NCI-H2171 (cell line): ENCODE measurements at places on chromosomes 5 and 9.
A peak's percentile ranks its signal among the peaks of the same experiment; 100 is the strongest.

- no peak for DNase-seq
These were observed 71.7 kb upstream of the FCN1 start for GRCh38 chr9:134989206-134990065.

DNA sequence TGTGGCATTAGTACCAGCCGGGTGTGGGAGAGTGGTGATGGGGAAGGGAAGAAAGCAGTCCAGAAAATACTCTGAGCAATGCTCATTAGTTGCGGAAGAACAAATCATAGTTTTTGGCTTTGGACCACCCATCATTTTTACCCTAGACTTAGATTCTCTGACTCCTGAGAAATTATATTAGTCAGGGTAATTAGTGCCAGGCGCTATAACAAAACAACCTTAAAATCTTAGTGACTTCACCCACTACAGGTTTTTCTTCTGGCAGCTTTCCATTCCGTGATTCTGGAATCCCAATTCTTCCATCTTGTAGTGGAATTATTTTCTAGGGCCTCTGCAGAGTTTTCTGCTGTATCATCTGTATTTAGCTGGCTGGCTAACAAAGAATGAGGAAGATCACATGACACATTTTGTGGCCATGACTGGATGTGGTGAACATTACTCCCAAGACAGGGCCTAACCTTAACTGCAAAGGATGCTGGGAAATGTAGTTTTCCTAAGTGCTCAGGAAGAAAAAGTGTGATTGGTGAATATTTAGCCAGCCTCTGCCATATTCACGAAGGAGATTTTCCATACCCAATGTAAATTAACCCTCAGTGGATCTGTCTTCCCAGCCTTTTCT lies 373.0 kb upstream of the MEF2C start:
- no peak for DNase-seq

GRCh38 chr5:173872957-173873305 lies 15.2 kb upstream of the CPEB4 start:
- DNase-seq: no peak

DNA sequence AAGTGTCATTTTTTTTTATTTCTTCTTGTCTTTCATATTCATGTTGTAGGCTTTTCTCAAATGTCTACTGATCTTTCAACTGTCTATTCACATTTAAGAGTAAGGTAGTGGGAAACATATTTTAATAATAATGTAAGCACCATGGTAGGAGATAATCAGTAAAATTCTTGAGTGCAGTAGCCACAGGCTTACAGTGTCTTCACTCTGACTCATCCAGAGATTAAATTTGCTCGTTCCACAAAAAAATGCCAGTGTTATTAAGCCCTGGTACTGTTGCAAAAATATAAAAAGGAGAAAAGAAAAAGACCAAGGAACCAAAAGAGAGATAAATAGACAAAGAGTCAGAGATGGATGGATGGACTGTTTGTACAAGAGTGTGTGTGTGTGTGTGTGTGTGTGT lies 43.0 kb downstream of the PARP8 start:
- no peak for DNase-seq

GRCh38 chr9:3947859-3948438 lies 351.9 kb downstream of the GLIS3 start:
- DNase-seq: no peak

- no peak for DNase-seq
These were observed 707 bp upstream of the ZFYVE16 start for GRCh38 chr5:80406980-80407734.

DNA sequence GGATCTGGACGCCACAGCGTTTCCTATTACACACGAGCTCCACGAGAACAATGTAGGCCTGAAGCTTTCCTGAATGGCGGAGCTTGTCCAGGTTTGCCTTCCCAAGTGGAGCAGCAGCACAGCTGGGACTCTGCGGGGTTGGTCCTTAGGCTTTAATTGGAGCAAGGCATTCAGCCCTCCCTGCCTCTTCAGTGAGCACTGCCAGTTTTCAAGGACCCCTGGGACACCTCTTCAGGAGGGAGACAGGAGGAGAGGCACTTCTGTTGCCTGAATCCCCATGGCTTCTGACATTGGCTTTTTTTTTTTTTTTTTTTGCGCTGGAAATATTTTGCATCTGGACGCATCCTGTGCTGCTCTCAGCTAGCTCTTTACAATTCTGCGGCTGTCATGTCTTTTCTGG lies 179.4 kb downstream of the SEMA6A start:
- DNase-seq: peak; percentile 92

DNA sequence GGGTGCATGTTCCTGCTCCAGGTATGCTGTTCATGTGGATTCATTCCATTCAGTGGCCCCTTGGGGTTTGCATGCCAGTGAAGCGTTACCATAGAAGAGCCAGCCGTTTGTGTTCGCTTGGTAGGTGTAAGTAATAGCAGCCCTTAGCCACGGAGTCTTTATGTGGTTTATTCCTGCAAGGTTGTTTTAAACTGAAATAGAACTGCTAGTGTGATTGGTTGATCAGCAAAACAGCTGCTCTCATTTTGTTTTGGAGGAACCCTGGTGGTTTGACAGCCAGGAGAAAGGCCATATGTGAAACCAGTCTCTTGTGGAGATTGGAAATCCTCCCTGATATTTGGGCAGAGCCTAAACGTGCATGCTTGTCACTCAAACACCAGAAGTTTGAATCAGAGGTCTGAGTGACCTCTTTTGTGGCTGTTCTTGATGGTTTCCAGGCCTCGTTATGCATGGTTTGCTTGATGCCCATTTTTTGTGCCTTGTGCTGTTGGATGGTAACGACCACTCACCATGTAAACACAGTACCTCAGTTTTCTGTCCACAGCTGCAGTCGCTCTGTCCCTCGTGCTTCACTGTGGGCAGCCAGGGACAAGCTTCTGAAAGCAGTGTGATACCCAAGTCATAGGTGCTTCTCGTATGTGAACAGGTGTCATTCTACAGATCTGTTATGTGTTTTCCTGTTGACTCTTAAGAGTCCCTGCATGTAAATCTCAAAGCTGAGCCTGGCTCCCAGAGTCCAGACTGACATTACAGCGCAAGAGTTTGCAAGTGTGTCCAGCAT lies 58.3 kb upstream of the NXNL2 start:
- peak; percentile 80 for DNase-seq

GRCh38 chr9:91187965-91188344 lies 173.8 kb downstream of the AUH start:
- no peak for DNase-seq

GRCh38 chr5:127892467-127893207 lies 189.4 kb downstream of the CCDC192 start:
- peak; percentile 10 for DNase-seq

DNA sequence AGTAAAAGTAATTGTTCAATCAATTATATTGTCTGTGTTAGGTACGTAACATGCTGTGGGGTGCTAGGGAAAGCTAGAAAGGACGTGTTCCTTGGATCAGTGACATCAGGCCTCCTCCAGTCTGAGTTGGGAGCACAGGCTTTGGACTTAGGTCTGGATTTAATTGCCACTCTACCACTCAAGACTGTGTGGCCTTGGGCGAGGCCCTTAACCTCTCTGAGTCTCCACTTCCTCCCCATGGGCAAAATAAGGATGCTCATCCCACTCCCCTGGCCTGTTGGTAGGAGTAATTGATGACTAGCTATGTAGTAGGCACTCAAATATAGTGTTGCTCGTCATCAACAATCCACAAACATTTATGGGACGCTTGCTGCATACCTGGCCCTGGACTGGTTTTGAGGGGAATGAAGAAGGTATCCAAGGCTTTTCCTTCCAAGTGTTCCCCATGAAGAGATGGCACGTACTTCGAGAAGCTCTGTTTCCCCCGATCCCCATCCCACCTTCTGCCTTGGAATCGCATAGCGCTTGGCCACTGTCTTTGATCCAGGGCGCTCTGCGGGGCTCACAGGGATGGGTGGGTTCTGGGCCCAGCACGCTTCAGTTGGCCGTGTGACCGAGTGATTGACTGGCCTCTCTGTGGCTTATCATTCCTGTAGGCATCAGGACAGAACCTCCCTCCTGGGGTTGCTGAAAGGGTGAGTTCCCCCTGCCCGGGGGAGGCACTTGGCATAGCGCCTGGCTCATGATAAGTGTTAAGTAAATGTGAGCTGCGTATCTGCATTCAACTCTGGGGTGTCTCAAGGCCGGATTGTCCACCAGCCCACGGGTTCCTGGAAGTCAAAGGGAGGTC lies 8.1 kb downstream of the FGF18 start:
- DNase-seq: no peak

- DNase-seq: peak; percentile 60
These were observed 359.4 kb downstream of the ENC1 start for GRCh38 chr5:74281166-74281565.

DNA sequence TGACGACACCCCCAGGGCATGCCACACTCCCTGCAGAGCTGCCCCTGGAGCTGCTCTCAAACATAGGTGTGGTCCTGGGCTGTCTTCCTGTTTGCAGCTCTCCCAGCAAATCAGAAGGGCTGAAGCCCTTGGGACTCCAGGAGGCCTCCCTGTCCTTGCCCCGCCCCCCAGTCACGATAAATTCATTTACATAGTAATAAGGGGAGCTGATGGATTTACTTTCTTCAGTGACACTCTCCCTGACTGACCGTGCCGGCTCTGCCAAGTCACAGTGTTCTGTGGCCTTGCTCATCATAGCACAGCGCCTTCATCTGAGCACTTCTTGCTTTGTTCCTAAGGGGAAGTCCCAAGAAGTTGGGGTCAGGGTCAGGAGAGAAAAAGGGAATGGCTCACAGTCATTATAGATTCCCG lies 121.4 kb downstream of the ENC1 start:
- DNase-seq: no peak

- peak; percentile 44 for DNase-seq
These were observed 366.0 kb downstream of the BRINP1 start for GRCh38 chr9:119003201-119003611.

- peak; percentile 45 for DNase-seq
These were observed 105.7 kb upstream of the KLF9 start for GRCh38 chr9:70519912-70520724.

DNA sequence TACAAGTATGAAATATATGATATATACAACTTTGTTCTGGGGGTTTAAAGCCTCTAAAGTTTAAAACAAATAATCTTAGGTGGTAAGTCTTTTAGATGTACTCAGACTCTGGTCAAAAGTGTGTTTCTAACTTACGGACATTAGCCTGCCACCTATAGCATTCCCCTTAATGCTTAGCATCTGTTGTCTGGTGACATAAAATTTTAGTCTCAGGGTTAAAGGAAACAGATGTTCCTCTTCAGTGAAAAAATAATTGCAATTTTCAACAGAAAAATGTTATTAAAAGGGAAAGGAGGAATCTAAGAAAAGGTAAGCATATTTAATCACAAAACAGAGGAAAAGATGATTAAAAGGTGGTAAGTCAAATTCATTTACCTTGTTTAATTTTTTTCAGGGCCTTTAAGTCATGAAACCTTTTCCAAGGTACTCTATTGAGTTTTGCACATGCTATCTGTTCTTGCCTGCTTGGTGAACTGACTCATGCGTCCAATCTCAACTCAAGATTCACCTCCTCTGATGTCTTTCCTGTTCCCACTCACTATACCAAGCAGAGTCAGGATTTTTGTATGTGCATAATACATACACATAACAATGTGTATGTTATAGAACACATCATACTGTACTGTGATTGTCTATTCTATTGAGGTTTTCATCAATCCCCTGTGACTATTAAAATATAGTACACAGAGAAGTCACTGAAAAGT lies 7.9 kb downstream of the TMEM167A start:
- DNase-seq: no peak

- DNase-seq: no peak
These were observed 150 bp downstream of the SNX30 start for GRCh38 chr9:112750764-112751055.

DNA sequence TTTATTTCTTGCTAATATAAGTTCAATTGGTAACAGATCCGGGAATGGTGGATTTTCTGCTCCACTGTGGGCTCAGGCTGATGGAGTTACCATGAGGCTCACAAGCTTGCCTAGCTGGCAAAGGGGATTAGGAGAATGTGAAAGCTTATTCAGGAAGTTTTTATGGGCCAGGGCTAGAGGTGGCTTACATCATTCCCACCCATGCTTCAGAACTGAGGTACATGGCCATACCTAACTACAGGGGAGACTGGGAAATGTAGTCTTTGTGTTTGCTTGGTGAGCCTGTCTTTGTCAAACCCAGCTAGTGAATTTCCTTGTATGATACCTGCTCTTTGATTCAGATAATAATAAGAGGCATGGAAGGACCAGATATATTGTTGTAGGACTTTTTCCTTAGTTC lies 105.9 kb upstream of the DHFR start:
- DNase-seq: no peak

DNA sequence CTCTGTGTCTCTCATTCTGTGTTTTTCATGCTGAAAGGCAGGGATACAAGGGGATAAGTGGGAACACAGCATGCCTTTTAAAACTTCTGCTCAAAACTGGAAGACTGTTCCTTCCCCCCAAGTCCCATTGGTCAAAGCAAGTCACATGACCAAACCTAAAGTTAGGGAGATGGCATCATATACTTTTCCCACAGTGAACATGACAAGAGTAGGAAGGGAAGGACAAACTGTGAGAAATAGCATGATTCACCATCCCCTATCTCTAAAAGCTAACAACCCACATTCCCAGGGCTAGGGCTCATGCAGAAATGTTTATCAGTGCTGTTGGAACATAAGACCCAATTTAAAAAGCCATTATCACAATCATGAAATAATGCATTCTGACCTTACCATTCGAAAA lies 24.2 kb upstream of the SHISAL2B start:
- no peak for DNase-seq
